ENCODE measurements at places on chromosomes 1 and 21.

DNA sequence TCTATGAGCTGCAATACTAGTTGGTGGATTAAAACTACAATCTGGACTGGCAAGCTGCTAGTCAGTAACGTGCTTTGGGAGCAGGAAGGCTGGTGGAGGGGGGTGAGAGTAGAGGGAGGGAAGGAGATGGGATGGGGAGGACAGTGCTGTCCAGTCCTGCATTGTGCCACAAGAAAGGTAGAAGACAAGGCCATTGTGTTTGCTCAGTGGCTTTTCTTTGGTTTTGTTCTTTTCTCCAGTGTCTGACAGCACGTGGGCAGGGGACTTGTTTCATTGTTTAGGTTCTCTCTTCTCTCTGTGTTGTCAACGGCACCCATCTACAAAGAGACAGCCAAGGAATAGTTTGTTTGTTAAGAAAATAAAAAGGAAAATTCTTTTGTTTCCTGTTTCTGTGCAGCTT lies 362.8 kb upstream of the PLXNA2 start:
- H3K27me3 ChIP-seq, result peaks cover 5% of the 10 kb centered on the region
- no peak overlapping the region for H3K27ac ChIP-seq

DNA sequence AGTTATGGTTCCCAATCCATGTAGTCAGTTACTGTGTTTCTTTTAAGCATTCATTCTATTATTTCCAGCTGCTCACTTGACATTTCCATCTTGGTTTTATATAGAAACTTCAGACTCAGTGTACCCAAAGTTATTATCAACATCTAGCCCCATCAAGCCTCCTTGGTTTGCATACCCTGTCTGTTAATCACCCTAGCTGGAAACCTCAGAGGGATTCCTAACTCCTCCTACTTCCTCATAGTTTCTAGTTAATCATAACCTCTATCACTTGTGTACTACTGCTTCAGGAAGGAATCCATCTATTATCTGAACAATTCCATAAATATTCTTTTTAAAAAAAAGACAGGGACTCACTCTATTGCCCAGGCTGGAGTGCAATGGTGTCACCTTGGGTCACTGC lies 293.3 kb downstream of the SDCCAG8 start:
- DNase-seq, result no peak
- no peak overlapping the region for H3K27ac ChIP-seq
- no peak overlapping the region for H3K4me3 ChIP-seq
- H3K4me1 ChIP-seq, result no peaks in the 10 kb centered on the region
- no peaks in the 10 kb centered on the region for H3K27me3 ChIP-seq
- H3K36me3 ChIP-seq, result peaks cover 9% of the 10 kb centered on the region

GRCh38 chr1:97186381-97186780 lies 464.8 kb downstream of the PTBP2 start:
- H3K27ac ChIP-seq, result no peak overlapping the region
- H3K4me1 ChIP-seq, result no peaks in the 10 kb centered on the region
- H3K4me3 ChIP-seq, result no peak overlapping the region
- H3K36me3 ChIP-seq, result peaks cover 5% of the 10 kb centered on the region
- H3K27me3 ChIP-seq, result no peaks in the 10 kb centered on the region

GRCh38 chr21:33261635-33262034 lies 4.5 kb upstream of the IL10RB start:
- H3K36me3 ChIP-seq, result peaks cover 41% of the 10 kb centered on the region
- H3K4me3 ChIP-seq, result no peak overlapping the region
- peaks cover 43% of the 10 kb centered on the region for H3K4me1 ChIP-seq

All from activated CD4-positive, alpha-beta T cell treated with anti-CD3 and anti-CD28 coated beads for 36 hours (primary cell).